ENCODE measurements at places on chromosomes 13 and 19.

- H3K27me3 ChIP-seq, result no peaks in the 10 kb centered on the region
- H3K36me3 ChIP-seq, result no peaks in the 10 kb centered on the region
- H3K4me3 ChIP-seq, result no peak overlapping the region
- no peak for DNase-seq
Observed at GRCh38 chr13:29801737-29802305, 48.6 kb downstream of the UBL3 start.

- peaks cover 13% of the 10 kb centered on the region for H3K36me3 ChIP-seq
- DNase-seq, result no peak
- H3K27ac ChIP-seq, result no peak overlapping the region
- H3K27me3 ChIP-seq, result no peaks in the 10 kb centered on the region
- H3K4me3 ChIP-seq, result no peak overlapping the region
Observed at GRCh38 chr13:21594715-21595545, 9.0 kb downstream of the MICU2 start.

- H3K36me3 ChIP-seq, result peaks cover 36% of the 10 kb centered on the region
- no peak overlapping the region for H3K27ac ChIP-seq
- H3K4me1 ChIP-seq, result peaks cover 17% of the 10 kb centered on the region
- DNase-seq, result no peak
Observed at GRCh38 chr13:102875256-102875655, 29.4 kb downstream of the ERCC5 start.

GRCh38 chr13:98717256-98717655 is 35.2 kb downstream of the SLC15A1 start:
- DNase-seq, result no peak
- H3K27ac ChIP-seq, result no peak overlapping the region
- H3K4me1 ChIP-seq, result no peaks in the 10 kb centered on the region
- H3K36me3 ChIP-seq, result no peaks in the 10 kb centered on the region
- H3K4me3 ChIP-seq, result no peak overlapping the region
- no peaks in the 10 kb centered on the region for H3K27me3 ChIP-seq

DNA sequence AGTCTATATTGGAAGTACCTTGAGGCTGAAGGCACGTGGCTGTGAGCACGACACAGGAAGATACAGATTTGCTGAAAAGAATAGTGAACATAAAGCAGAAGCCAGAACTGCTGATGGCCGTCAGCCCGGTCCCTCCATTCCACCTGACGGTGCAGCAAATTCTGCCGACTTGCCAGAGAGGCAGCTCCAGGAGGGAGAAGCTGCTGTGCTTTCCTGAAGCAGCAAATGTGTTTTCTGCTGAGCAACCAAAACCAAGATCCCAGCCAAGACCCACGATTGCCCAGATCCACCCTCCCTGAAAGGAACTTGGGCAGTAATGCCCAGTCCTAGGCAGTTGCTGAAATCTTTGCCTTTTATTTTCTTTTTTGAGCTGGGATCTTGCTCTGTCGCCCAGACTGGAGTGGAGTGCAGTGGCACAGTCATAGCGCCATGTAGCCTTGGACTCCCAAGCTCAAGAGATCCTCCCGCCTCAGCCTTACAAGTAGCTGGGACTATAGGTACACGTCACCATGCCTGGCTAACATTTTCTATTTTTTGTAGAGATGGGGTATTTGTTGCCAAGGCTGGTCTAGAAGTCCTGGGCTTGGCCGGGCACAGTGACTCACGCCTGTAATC is 7.0 kb upstream of the RCN3 start:
- H3K27me3 ChIP-seq, result peaks cover 4% of the 10 kb centered on the region
- peaks cover 2% of the 10 kb centered on the region for H3K4me1 ChIP-seq
- H3K4me3 ChIP-seq, result no peak overlapping the region
- H3K36me3 ChIP-seq, result no peaks in the 10 kb centered on the region
- no peak for DNase-seq

GRCh38 chr19:2619076-2619475 is 83.4 kb downstream of the GNG7 start:
- no peaks in the 10 kb centered on the region for H3K27me3 ChIP-seq
- H3K4me1 ChIP-seq, result peaks cover 54% of the 10 kb centered on the region
- peak overlapping the region; percentile 97 for H3K27ac ChIP-seq
- peak overlapping the region; percentile 81 for H3K4me3 ChIP-seq
- peaks cover 3% of the 10 kb centered on the region for H3K36me3 ChIP-seq
- no peak for DNase-seq

DNA sequence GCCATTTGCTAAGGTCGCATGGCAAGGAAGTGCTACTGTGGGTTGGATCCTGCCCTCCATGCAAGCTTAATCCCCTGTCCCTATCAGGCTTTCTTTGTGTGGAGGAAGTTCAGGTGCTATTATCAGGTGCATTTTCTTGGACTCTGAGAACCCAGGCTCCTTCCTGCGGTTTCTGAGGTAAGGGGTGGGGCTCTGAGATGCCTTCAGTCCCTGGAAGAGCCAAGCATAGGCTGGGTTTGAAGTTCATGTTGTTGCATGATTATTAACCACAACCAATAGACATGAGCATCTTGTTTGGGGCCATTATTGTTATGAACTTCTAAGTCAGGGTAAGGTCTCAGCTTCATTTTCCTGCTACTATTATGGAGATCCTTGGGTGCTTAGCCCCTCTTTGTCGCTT is 109.5 kb downstream of the NALCN start:
- no peak for DNase-seq
- no peak overlapping the region for H3K27ac ChIP-seq
- H3K4me1 ChIP-seq, result no peaks in the 10 kb centered on the region
- H3K27me3 ChIP-seq, result no peaks in the 10 kb centered on the region

DNA sequence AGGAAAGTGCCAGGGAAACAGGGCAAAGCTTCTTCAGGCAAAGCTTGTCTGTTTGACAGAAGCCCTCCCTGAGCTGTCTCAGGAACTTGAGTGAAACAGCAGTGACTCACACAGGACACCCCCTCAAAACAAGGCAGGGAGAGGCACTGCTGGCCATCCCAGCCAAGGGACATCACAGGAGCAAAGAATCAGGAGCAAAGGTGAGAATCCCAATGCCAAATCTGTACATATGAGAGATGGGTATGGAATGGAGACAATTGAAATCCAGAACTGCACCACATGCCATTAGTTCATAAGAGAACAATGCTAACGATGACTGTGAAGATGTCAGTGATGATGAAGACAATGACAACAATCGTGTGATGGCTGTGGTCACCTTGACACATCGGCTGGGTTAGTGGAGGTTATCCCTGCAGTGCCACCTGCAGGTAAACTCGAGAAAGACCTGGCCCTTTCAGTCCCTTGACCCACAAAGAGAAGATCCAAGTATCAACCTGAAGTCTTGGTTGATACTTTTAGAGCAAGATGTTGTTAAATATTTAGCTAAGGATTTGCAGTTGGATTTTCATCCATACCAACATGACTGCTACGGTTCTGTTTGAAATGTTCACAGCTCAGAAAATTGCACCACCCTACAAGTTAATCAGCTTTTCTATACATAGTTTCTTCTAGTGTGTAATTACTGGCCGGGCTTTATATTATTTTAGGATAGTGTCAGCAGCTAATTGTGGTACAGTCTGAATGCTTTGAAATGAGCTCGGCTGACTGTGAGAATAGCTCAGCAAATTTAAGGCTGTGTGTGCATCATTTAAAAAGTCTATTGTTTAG is 42.0 kb upstream of the IPO5 start:
- no peak overlapping the region for H3K27ac ChIP-seq
- DNase-seq, result no peak
- H3K4me1 ChIP-seq, result no peaks in the 10 kb centered on the region
- no peaks in the 10 kb centered on the region for H3K36me3 ChIP-seq
- H3K4me3 ChIP-seq, result no peak overlapping the region

DNA sequence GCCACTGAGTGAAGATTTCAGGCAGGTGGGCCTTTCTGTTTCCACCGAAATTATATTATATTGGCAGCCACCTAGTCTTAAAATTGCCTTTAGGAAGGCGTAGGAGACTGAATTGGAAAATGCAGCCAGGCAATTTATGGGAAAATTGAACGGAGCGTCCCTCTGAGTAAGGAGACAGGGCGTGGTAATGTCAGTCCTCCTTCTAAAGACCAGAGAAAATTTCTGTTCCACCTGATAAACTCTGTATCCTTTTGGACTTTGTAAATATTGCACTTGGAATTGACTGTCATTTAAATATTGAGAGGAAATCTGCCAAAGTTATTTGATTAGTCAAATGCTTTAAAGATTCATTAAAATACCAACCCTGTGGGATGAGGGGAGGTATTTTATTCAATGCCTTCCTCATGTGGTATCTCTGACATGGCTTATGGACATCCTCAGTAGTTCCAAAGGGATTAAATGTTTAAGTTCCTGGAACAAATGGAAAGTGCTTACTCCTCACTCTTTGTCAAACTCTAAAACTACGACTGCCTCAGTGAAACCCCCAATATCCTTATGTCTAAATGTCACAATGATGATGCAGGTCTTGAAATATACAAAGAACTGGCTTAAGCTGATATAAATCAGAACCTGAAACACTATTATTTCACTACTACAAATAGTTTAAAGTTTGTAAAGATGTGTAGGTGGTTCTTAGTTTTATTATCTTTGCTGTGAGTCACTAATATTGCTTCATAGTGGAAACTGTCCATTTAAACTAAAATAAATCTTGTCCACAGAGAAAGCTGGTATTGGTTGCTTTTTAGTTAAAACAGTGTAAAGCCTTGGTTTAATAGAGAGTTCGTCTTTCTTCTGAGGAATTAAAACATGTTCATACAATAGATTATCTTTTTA is 203.2 kb downstream of the FGF14 start:
- H3K4me1 ChIP-seq, result no peaks in the 10 kb centered on the region
- no peak overlapping the region for H3K27ac ChIP-seq
- H3K36me3 ChIP-seq, result no peaks in the 10 kb centered on the region
- no peak overlapping the region for H3K4me3 ChIP-seq

Measured in activated CD4-positive, alpha-beta T cell treated with anti-CD3 and anti-CD28 coated beads, Interleukin-2, amount 10 ng/mL, durations not matched to agents 24 days and 14 days (primary cell).